NCI-H1417 treated with DMSO at 0.1 percent for 48 hours (cell line): ENCODE measurements at places on chromosomes 4 and X.

- DNase-seq, result no peak
Observed at GRCh38 chr4:25081866-25082471, 51.2 kb upstream of the LGI2 start.

DNA sequence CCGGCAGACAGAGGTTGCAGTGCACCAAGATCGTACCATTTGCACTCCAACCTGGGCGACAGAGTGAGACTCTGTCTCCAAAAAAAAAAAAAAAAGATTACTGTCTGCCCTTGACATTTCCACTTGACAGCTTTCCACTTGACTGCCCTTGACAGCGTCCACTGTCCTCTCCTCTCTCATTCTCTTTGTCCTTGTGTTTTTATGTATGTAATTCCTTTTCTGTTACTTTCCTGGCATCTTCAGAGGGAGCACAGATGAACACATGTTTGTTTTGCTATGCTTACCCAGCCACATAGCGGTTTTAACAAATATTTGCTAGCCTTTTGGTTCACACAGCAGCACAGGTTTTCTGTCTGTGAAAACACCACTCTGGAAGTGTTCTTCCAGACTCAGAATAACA lies 26.2 kb downstream of the SYAP1 start:
- DNase-seq, result no peak

DNA sequence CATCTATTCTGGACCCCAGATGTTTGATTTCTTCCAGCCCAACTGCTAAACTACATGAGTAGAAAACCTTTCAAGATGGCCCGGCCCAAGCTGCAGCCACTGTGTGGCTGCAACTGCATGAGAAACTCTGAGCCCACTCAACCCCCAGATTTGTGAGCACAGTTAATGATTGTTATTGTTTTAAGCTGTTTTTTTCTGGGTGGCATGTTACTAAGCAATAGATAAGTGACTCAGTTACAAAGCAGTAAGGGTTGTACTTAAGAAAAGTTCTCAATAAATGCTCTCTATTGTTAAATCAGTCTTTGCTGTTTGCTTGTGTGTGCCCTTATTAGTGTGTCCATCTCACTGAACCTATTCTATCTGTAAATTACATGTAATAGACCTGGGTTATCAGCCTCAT lies 51.8 kb downstream of the GC start:
- DNase-seq, result no peak

- DNase-seq, result no peak
Observed at GRCh38 chrX:36562986-36563385, 445.2 kb upstream of the FAM47C start.

GRCh38 chr4:24195991-24196736 lies 306.3 kb upstream of the PPARGC1A start:
- DNase-seq, result no peak

DNA sequence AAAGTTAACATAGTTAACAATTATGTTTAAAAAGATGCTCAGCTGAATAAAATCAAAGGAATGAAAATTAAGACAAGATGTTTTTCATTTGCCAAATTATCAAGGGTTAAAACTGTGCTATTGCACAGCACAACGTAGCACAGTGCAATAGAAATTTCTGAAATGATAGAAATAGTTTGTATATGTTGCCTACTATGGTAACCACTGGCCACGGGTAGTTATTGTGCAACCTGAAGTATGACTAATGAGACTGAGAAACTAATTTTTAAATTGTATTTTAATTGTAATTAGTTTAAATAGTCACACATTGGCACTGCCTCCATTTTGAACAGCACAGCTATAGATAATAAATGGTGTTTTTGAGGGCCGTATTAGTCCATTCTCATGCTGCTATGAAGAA lies 343.1 kb upstream of the FAM241A start:
- DNase-seq, result no peak

GRCh38 chr4:80471756-80472155 lies 136.2 kb downstream of the CFAP299 start:
- DNase-seq, result peak; percentile 44

DNA sequence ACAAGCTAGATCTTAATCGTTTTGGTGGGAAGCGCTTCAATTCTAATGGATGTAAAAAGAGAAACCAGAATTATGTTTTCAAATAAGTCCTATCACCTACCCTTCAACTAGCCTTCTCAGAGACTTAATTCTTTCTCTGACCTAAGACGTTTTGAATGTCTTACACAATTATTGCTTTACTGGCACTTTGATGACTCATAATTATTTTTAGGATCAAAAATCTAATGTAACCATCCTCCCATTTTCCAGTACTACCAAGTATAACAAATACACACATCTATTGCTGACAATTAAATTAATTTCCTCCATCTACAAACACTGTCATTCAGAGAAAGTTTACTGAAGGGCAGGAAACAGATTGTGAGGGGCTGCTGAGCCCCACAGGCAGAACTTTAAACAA lies 108.6 kb downstream of the PPP3CA start:
- DNase-seq, result no peak

DNA sequence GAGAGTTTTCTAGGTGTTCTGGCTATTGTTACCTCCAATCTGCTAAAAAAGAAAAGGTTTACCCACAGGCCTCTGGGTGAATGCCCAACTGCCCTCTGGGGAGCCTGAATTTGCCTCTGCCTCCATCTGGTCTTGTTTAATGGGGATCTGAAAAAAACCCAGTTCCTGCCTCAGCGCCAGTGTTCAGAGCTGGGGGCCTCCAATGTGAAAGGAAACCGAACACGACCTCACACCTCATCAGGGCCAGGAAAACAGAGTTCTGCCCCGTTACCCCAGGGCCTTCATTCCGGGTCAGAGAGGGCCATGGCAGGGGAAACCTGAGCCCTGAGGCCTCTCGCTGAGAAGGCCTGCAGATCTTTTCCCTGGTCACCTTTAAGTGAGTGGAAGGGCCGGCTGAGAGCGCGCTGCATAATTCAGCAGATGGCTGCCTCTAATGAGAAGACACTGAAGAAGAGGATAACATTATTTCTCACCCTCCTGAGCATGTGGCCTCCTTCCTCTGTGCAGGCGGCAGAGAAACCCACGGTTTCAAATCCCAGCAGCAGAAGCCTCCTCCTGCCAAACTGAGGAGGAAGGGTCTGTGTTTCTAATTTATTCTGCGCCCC lies 6.8 kb downstream of the SEPTIN6 start:
- no peak for DNase-seq

DNA sequence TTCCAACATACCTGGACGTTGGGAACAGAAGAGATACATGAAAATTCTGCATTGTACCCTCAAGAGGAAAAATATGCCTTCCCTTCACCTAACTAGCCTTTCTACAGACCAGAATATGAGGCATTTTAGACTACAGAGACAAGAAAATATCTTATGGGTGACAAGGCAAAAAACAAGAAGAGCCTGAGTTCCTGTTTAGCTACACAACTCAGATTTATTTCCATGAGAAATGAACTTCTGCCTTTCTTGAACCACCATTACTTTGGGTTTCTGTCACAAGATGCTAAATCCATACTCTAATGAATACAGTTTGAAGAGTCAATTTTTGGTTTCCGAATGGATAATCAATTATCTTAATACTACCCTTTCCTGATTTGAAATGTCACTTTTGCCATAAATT lies 18.7 kb downstream of the RCHY1 start:
- DNase-seq, result no peak

DNA sequence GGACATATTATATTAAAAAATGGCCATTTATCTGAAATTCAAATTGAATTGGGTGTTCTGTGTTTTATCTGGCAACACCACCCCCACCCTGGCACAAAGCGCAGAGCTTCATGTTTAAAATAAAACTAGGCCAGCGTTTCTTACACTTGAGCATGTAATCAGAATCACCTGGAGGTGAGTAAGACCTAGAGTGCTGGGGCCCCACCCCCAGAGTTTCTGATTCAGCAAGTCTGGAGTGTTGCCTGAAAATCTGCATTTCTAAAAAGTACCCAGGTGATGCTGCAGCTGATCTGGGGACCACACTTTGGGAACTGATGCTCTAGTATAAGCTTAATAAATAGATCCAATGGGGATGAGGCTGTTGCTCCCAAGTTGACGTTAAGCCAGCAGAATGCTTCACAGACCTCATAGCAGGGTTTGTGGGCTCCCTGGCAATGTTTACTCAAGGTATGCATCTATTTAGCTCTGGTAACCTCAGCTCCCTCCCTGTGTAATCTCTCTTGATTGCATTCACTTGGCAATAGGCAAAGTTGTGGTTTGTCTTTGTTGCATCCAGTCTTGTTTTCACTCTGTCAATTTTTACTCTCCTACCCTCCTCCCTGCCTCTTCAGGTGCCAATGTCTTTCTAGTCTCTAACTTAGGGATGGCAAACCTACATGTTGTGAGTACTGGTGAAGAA lies 99.8 kb upstream of the TEX13D start:
- DNase-seq, result no peak

DNA sequence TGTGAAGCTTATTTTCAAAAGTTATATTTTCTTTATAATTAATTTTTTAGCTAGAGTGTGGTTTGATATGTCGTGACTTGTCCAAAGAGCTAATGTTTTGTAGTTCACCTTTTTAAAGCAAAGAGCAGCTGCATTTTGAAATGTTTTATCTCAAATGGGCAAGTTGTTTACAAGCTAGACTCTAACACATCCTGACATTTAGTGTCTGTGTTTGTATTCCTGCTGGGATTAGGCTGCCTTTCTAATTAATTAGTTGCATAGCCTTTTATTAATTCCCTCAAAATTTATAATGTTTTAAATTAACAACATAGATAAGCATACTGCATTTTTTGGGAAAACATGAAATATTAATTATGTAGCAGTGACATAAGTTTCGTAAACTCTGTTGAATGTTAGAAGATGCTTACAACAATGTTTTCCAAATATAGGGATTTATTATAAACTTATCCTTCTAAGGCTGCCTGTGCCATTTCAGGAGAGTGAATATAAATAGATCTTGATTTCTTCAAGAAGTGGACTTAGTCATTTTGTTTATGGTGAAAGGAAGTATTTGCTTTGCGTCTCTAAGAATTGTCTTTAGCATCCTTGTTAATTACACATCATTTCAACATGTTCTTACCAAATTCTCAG lies 37.7 kb upstream of the NUDT6 start:
- no peak for DNase-seq

- DNase-seq, result no peak
Observed at GRCh38 chrX:107596651-107597050, 31.7 kb upstream of the PRPS1 start.

- DNase-seq, result no peak
Observed at GRCh38 chr4:186260504-186261448, 5.2 kb upstream of the F11 start.

DNA sequence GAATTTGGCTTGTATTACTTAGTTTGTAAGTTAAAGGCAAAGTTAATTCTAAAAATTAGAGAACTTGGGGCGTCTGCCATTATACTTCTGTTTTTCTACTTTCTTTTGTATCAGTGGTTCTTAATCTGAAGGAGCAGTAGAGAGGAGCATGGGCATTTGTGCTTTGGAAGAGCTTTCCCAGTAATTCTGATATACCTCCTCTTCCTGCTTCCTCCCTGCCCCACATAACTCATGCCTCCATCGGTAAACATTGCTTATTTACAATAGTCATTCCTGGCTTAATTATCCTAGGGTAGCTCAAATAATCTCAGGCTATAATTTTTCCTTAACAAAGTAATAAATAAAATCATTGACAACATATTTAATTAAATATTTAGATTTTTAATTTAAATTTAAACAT lies 37.1 kb upstream of the SPARCL1 start:
- peak; percentile 42 for DNase-seq

- no peak for DNase-seq
Observed at GRCh38 chr4:10117359-10118047, 904 bp upstream of the WDR1 start.

GRCh38 chr4:155582971-155583437 lies 83.6 kb upstream of the GUCY1A1 start:
- DNase-seq, result no peak

DNA sequence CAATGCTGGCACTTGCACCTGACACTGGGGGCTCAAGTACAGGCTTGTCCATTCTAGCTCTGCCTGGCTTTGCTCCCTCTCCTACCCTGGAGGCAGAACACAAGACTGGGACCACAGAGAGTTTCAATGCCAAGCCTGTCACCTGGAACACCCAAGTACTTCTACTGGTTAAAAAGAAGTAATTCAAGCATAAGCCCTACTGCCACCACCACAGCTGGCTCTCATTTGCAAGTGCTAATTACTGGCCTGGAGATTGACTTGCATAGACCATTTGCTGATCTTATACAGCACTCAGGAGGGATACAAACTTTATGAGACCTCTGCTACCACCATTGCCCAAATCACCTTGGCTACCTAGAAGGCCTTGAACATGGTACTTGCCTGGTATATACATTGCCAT lies 1550.9 kb downstream of the C4orf33 start:
- DNase-seq, result no peak

DNA sequence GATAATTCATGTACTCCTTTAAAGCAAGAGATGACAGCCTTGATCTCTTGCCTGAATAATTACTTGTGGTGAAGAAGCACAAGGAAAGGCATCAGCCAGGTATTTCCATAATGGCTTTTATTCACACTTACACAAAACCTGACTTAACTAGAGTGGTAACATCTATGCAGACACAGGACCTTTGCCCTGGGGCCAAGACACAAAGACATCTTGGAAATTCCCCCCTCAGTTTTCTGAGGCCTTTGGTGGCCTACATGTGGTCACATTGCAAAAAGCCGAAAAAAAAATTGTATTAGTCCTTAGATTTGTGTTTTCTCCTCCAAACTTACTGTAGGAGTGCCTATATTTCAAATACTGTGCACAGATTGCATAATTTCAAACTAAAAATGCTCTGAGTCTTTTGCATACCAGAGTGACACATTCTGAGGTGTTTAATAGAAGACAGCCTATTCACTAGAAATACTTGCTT lies 172.4 kb downstream of the PDGFC start:
- DNase-seq, result no peak

GRCh38 chrX:24619647-24620046 lies 27.5 kb downstream of the PCYT1B start:
- DNase-seq, result no peak

DNA sequence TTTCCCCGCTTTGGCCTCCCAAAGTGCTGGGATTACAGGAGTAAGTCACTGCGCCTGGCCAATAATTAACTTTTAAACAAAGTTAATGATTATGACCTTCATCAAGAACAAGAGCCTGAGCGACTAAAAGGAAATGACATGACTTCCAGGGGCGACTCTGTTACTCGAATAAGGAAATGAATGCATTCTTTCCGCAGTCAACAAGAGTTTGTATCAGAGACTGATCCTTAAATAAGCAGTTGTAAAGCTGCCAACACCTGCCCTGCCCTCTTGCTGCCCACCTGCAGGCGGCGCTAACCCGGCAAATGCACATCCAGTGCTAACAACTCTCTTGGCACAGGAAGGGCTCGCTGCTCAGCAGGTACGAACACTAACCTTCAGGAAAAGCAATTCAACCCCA lies 27.3 kb downstream of the WDR1 start:
- no peak for DNase-seq

DNA sequence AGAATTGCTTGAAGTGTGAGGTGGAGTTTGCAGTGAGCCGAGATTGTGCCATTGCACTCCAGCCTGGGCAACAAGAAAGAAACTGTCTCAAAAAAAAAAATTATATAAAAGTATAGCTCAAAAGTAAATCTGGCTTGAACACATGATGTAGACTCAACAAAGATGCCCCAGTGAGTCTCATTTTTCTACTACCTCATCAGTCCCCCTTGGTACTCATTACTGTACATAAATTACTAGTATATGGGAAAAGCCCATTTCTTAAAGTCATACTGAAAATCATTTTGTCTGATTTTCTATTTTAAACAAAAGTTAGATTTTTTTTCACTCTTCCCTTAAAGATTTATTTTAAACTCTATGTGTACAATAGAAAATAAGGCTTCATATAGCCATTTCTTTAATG lies 39.2 kb downstream of the FAM241A start:
- no peak for DNase-seq
